DMS 273 treated with DMSO at 0.1 percent for 48 hours (cell line): ENCODE measurements at places on chromosomes 3 and 15.
A peak's percentile ranks its signal among the peaks of the same experiment; 100 is the strongest.

- DNase-seq: no peak
Observed at GRCh38 chr15:77140220-77140619, 69.3 kb upstream of the TSPAN3 start.

DNA sequence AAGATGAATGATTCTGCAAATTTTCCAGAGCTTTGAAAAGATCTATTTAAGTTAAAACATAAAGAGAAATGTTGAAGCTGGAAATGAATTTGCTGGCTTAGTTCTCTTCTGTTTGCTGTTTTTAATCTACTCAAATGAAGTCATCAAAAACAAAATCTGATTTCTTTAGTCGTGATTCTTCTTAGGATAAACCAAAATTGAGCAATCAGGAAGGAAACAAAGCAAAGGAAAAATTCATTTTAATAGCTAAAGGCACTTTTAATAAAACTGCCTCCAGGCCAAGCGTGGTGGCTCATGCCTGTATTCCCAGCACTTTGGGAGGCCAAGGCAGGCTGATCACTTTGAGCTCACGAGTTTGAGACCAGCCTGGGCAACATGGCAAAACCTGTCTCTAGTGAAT, 91.2 kb downstream of the DUT start:
- DNase-seq: no peak

DNA sequence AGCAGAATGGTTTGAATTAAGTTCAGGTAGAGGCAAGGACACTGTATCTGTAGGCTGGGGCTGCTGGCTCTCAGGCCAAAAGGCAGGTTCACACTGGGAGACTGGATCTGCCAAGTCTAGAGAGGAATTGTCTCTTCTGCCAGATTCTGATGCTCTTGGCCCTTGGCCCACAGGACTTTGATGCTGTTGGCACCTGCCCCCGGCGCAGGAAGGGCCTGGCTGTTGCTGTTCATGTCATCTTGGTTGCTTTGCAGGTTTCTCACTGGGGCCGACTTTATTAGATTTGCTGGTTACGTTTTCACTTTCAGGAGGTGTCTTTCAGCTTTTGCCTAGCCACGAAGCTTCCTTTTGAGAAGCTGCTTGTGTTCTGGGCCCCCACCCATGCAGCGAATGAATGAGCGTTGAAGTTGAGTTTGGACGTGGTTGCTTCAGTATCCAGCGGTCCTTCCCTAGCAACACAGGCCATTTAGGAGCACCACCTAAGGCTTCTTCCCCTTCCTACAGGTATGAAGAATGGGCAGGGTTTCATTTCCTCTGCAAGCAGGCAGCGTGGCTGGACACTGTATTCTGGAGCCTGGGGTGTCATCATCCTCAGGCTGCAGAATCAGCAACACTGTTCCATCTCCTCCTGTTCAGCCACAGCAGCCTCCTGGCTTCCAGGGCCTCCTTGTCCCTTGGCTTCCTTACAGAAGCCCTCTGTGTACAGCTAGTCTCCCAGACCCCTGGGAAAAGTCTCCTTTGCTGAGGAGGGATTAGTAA, 65.6 kb upstream of the PRR23C start:
- DNase-seq: no peak

DNA sequence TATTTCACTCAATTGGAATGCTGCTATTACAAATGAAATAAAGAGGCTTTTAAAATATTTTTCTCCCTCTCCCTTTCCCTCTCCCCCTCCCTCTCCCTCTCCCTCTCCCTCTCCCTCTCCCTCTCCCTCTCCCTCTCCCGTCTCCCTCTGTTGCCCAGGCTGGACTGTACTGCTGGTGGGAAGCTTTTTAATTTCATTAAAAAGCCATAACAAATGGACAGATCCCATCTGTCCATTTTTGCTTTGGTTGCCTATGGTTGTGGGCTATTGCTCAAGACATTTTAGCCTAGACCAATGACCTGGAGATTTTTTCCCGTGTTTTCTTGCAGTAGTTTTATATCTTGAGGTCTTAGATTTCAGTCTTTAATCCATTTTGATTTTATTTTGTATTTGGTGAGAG, 107.2 kb upstream of the LRRC3B start:
- DNase-seq: no peak

- DNase-seq: no peak
Observed at GRCh38 chr3:29555590-29555989, 274.7 kb downstream of the RBMS3 start.

- DNase-seq: no peak
Observed at GRCh38 chr15:80945605-80946004, 44.0 kb downstream of the MESD start.

DNA sequence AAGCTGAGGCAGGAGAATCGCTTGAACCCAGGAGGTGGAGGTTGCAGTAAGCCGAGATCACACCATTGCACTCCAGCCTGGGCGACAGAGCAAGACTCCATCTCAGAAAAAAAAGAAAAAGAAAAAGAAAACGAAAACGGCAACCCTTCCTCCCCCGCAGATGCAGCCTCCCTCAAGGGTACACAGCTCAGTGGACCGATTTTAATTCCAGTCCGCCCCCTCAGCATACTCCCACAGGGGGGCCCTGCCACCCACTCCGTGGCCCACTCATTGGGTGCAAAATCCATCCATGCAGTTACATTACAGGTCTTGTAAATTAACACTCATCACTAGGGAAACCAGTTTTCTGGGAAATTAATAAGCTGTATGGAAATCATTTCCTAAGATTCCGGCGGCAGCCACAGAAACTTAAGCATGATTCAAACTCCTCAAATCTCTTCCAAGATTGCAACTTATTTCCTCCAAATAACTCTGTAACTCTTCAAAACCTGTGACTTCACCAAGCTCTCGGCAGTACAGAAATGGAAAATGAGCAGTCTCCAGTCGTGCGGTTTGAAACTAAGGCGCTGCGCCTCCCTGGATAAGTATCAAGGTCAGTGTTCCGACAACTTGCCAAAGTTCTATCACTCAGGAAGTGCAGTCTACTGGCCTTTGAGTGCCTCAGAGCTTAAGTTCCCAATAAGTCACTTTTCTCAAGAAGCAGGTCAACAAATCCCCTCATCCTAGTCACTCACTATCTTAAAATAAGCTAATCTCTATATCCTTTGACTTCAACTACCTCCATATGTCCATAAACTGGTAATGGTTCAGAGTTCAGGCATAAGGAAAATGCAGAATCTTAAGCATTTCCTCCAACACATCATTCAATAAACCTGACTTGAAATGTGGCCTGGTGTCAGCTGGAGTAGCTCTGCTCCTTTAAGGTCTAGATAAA, 24.7 kb upstream of the KLHL6 start:
- no peak for DNase-seq

GRCh38 chr3:126157083-126157768, 23.2 kb downstream of the ALDH1L1 start:
- no peak for DNase-seq

GRCh38 chr15:60585743-60586708, 107.1 kb upstream of the ICE2 start:
- DNase-seq: peak; percentile 2

GRCh38 chr3:56288258-56288657, 180.0 kb downstream of the ERC2 start:
- no peak for DNase-seq

GRCh38 chr3:171569571-171570132, 109.4 kb upstream of the TNIK start:
- no peak for DNase-seq

DNA sequence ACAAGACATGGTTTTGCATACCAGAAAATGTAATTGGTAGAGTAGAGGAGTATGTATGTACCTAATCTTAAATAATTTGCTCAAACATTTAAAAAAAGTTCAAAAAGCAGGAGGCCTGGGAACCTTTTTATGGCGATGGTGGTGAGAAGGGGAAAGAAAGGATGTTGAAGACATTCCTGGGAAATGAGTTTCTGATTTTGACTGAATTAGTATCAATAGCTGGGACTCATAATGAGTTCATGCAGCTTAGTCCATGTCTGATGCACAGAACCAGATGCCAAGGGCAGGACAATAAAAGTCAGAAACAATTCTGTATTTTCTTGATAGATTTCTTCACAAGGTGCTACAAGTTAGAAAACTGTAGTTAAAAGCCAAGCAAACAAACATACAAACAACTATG, 395.3 kb downstream of the GAP43 start:
- no peak for DNase-seq

DNA sequence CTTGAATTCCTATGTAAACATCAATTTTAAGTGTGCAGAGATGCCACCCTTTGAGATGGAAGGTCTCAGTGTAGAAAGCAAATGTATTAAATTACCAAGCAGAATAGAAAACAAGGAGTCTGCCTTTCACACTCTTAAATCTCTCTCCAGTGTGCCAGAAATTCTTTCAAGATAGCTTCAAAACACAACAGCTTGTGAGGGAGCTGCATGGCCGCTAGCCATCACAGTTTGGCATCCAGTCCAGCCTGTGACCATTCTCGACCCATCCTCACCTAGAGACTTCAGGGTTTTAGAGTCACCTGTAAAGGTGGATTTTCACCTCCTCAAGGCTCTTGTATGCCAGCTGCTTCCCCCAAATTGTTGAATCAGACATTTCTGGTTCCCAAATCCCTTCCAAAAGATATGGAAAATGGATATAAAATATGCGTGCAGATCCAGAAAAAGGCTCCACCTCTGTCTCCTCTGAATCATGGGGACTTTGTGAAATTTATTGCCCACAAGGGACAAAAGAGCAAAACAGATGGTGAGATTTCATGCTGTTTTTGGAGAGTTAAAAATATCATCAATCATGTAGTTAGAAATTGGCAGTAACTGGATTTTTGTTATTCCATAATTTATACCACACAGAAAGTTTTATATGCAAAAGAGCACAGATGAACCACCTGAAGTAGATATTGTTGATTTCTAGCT, 114.2 kb upstream of the THRB start:
- DNase-seq: no peak

DNA sequence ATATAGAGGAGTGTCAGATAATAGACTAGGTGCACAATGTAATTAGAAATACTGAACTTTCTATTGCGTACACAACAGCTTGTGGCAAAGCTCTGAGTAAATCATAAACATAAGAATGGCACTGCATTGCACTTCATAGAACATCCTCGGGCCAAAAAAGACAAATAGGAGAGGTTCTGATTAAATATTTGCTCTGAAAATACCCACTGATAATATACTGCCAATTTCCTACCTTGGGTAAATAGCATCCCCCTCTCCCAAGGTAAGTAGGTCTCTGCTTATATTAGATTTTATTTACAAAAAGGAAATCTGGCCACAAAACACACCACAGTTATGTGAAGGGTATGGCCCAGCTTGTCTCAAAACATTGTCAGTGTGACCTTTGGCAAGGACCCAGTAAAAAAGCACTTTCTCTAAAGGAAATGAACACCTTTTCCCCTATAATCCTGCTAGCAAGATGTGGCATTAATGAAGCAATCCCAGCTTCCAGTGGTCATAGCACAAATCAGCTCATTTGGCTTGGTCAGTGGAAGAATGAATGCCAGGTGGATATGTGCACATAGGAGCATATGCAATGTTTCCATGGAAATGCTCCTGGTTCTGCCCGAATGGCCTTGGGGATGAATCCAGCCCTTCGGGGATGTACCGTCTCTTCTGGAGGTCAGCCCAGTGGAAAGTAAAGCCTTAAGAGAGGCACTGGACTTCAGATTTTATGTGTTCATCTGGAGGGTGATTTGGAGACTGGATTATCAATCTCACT, 315.9 kb downstream of the LSAMP start:
- DNase-seq: no peak

DNA sequence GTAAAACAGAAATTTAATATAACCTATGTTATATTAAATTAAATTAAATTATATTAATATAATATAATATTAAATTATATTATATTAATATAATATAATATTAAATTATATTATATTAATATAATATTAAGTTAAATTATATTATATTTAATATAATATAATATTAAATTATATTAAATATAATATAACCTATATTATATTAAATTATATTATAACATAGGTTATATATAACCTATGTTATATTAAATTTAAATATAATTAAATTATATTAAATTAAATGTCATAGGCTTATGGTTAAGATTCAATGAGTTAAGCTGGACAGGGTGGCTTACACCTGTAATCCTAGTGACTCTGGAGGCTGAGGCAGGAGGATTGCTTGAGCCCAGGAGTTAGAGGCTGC, 40.6 kb upstream of the CNOT10 start:
- DNase-seq: no peak

DNA sequence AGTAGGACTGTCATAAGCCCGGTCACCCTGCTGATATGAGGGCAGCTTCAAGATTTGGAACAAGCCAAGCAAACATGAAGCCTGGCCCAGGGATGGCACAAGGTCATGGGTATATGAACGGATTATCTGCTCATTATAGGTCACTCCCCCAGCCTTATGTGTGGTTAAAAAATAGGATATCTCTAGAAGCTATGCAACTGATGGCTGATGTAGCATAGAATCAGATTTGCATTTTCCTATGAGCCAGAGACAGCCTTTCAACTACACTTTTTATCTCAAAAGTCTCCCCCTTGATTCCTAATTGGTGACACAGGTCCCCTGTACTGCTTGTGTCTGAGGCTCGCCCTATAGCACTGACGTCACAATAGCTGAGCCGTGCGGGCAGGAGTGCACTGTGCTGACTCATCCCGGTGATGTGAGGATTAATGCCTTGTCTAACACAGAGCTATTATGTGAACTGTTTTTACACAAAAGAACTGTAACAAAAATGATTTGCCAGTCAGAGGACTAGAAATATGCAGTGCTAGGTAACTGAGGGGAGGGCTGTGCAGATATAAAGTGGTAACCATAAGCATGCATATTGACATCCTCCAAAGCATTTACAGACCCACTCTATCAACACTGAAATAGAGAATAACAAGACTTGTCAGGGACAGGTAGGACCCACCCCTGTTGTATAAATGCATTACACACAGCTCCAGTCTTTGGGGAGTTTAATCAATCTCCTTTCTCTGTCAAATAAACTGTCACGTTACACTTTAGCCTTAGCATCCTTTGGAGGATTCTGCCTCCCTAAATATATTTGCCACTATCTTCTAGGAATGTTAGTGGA, 204.9 kb downstream of the TIGIT start:
- no peak for DNase-seq

DNA sequence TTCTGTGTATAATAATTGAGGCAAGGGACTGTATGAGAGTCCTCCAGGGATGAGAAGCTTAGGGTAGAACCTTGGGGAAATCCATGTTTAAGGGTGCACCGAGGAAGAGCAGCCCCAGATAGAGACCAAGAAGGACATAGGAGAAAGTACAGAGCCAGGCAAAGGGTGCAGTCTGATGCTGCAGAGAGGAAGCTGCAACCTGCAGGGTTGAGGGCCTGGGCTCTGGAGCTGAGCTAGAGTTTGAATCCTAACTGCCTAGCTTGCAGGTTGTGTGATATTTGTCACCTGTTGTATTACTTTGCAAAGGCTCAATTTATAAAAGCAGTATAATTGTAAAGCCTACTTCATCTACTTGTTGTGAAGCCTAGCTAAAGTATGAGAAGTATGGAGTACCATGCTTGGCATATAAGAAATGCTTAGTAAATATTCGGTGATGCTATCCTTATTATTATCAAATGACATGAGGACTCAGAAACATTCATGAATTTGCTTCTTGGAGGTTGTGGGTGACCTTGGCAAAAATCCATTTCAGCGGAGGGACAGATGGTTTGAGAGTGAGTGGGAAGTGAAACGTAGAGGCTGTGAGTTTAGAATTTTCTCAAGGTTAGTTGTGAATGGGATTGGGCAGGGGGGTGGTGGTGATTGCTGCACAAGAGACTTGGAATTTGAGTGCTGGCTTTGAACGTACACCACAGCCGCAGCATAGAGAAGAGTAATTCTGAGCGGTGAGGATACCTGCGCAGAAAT, 43.8 kb downstream of the PLCL2 start:
- no peak for DNase-seq
